ENCODE measurements at places on chromosomes 3 and 15. TPM values are rescaled to one million over a fixed set of nuclear protein-coding genes. Genes with fewer than 3 reads are reported as not detected.
A peak's percentile ranks its signal among the peaks of the same experiment; 100 is the strongest.

DNA sequence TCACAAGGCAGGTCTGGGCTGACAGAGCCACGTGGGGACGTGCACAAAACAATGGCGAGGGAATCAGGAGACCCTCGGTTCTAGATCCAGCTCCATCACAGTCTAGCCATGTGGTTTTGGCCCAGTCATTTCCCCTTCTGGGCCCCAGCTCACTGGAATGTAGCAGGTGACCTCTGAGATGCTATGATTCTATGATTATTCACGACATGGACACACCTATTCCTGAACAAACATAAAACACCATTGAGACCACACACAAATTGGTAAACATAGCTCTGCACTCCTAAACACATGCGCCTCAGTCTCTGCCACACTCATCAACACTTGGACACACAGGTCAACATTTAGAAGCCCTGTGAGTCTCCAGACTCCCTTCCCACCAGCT lies 9.0 kb downstream of the IGDCC4 start:
- no peak for DNase-seq

GRCh38 chr3:3545360-3545759 lies 253.9 kb upstream of the LRRN1 start:
- no peak for DNase-seq

DNA sequence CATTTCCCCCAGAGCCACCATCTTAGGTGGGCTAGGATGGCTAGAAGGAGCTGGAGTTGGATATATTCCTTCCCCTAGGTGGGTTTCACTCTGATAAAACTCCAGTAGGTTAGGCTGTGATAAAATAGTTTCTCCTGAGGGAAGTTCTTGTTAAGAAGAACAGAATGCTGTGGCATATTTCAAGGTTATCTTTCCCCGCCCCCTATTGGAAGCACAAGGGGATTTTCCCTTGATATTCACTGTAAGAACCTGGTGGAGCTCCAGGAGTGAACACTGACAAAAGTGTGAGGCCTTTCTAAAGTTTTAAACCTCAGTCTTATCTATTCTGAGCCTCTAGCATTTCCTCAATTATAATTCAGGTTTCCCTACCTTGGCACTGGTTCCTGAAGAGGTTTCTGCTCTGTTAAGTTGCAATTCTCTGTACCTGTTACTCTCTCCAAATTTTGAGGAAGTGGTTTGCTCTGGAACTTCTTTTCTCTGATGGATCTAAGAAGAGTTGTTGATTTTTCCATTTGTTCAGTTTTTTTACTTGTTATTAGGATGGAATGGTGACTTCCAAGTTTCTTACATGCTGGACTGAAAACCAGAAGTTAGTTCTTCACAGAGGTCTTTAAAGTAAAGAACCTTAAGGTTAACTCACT lies 113.5 kb downstream of the GMPS start:
- no peak for DNase-seq

- no peak for DNase-seq
Measured at GRCh38 chr15:29312387-29312786, 42.8 kb upstream of the NSMCE3 start.

DNA sequence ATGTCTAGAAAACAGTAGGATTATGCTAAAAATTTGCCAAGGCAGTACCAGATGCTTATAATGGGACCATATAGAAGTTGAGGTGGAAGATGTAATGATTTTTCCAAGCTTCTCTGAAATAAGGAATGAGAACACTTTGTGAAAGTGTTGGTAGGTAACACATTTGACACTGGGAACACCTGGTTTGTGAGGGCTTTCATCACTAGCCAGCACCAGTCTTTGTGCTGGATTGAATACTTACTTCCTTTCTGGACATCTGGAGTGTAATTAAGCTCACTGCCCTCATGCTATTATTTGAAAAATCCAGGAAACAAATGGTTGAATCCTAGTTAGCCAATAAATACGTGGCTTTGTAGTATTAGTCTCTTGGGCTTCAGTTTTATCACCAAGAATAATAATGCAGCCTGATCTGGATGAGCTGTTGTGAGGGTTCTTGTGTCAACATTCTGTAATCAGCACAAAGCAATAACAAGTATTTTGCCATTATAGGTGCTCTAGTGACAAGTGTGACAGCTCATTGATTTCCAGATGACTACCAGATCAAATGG lies 12.9 kb downstream of the CCDC80 start:
- no peak for DNase-seq

- no peak for DNase-seq
Measured at GRCh38 chr15:53009093-53009492, 219.0 kb upstream of the ONECUT1 start.

The ERICH6 gene
- total RNA-seq = 0.20 TPM

- no peak for DNase-seq
Measured at GRCh38 chr3:12990781-12991480, 82.3 kb downstream of the IQSEC1 start.

The MAP1A gene
- total RNA-seq = 41.8 TPM

DNA sequence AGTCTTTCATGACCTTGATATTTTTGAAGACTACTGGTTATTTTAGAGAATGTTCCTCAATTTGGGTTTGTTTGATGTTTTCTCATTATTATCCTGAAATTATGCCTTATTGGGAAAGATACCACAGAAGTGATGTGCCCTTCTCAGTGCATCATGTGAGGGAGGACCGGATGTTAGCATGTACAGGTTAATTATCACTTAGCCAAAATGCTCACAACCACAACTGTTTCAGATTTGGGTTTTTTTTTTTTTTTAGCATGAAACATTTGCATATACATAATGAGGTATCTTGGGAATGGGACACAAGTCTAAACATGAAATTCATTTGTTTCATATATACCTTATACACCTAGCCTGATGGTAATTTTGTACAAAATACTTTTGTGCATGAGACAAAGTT lies 59.8 kb downstream of the PIK3R4 start:
- no peak for DNase-seq

The PFN2 gene
- total RNA-seq = 67.0 TPM

DNA sequence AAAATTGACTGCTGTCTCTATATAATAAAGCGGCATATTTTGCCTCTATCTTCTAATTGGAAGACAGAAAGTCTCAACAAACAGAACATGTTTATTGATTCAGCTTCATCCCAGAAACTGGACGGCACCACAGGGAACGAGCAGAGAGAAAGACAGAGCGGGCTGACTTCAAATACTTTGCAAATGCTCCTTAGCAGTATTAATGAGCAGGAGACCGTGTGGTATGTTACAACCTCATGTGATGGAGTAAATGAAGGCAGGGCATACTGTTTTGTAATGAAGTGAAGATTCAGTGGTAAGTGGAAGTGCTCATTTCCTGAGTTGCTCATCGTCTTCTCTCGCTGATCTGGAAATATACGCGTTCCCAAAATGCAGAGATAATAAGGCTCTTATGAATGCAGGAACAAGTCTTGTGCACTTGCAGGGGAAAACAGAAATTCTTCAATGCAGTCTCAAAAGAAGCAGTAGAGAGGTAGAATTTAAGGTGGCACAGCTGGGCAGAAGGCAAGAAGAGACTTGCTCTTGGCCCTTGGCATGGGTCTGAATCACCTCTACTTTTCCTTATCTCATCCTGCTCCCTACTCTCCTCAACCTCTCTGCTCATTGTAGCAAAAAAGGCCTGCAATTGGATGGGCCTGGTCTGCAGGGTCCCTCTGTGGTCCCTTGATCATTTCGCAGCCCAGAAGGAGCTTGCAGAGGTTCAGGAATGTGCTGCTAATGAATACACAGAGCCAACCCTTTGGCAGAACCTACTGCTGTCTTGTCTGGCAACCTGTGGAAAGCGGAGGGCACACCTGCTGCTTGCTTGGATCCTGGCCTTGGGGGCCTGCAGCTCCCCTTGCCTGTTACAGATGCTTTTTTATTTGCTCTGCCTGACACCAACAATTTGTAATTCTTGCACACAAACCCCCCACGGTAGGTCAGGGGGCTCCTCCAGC lies 604.9 kb upstream of the CFAP20DC start:
- no peak for DNase-seq

GRCh38 chr3:46407970-46408369 lies 911 bp downstream of the CCRL2 start:
- peak; percentile 16 for DNase-seq

The ANKRD34C gene
- total RNA-seq = 0.10 TPM

DNA sequence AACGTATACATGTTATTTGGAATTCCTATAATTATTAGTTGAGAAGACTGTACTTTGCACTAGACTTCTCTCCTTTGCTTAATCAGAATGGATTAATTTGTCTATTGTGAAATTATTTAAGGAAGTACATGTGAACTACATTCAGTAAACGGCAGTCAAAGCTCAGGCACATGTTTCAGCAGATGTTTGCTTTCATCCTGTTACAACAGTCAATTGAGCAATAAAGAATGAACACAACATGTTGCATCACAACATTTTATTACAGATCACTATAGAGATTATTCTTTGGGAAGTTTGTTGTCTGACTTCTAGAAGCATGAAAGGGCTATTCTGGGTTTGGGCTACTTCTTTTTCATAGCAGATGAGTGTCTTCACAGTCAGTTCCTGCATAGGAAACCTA lies 39.2 kb downstream of the RAB27A start:
- DNase-seq = no peak

DNA sequence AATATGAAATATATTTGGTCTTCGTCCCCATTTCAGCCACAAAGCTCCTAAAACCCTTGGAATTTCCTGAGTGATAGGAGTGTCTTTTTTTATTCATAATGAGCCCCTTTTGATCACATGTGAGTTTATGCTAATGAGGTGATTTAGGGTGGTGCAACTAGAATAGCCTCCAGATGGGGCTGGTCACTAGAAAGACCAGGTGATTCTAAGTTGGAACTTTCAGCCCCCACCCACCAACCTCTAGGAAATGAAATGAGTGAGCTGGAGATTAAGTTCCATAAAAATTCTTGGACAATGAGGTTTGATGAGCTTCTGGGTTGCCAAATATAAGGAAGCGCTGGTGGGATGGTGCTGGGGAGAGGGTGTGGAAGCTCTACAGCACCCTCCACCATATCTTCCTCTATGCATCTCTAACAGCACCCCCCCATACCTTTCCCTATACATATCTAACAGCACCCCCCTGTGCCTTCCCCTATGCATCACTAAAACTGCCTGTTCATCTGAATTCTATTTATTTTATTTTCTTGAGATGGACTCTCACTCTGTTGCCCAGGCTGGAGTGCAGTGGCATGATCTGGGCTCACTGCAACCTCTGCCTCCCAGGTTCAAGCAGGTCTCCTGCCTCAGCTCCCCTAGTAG lies 2.1 kb upstream of the SMCO1 start:
- no peak for DNase-seq

The RIOX2 gene
- total RNA-seq = 13.3 TPM

DNA sequence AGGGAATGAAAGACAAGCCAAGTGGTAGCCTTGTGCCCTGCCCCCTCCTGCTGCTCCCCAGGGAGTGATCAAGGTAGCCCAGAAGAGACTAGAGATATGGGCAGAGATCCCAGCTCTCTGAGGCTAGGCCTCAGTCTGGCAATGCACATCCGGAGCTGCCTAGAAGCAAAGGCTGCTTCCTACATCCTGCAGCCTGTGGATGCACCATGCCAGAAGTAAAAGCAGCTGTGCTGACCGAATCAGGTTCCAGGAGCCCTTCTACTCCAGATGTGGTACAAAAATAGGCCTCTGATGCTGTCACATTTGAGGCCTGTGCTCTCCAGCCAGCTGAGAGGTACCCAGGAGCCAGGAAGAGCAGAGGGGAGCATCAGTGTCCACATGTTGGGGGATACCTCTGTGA lies 16.0 kb downstream of the TRAIP start:
- DNase-seq = peak; percentile 13

The EPB42 gene
- total RNA-seq = 0.12 TPM

The REC114 gene
- total RNA-seq = 0.62 TPM

DNA sequence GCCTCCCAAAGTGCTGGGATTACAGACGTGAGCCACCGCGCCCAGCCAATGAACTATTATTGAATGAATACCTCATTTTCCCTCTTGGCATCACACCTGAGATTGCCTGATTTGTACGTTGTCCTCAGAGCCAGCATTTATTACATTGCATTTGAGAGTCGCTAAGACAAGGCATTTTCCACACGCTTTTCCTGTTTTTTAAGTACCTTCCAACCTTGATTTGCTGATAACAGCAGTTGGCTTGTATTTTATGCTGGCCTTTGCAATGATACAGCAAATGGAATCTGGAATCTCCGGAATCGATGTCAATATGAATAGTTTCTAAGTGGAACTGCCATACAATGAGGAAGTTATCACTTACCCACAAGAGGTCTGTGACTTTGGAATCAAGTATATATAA lies 15.7 kb upstream of the CNBP start:
- no peak for DNase-seq

The PLIN1 gene
- 21.4 TPM for total RNA-seq

The RNF111 gene
- total RNA-seq = 25.3 TPM

GRCh38 chr3:179098388-179099077 lies 26.9 kb upstream of the ZMAT3 start:
- no peak for DNase-seq

All from heart right ventricle (tissue), 16 donors.